Right ventricle myocardium superior (tissue), 1 donor: ENCODE measurements at places on chromosomes 2 and 18.

- no peak for DNase-seq
These were observed 802.0 kb downstream of the DCC start for GRCh38 chr18:53142005-53142404.

- no peak for DNase-seq
These were observed 23.7 kb downstream of the RNF125 start for GRCh38 chr18:32042337-32042736.

- no peak for DNase-seq
These were observed 156.9 kb downstream of the PRKCE start for GRCh38 chr2:45808294-45808800.

- DNase-seq: no peak
These were observed 19.3 kb downstream of the PTMA start for GRCh38 chr2:231727621-231728020.

GRCh38 chr2:105313877-105314276 is 15.7 kb downstream of the TGFBRAP1 start:
- no peak for DNase-seq

GRCh38 chr18:11826836-11827235 is 24.4 kb upstream of the CHMP1B start:
- no peak for DNase-seq

DNA sequence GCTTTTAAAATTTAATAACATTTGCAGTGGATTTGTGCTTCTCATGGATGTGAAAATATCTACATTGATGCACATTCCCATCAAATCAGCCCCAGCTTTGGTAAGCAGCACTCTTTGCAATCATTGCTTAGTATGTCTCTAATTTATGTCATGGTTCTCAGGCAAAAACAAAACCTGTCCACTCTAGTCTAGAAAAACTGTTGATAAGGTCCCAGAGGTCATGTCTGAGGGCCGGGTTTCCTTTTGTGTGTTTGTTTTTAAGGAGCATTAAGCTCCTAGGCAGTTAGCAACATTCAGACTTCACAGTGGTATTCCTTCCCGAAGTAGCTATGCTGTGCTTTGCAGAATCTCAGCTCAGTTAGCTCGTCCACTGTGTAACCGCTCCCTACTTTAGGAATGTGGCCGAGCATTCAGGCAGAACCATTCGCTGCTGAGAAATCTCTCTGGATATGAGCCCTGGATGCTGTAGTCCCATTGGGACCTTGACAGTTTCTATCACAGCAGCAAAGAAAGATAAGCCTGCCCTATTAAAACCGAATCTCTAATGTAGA is 4.0 kb downstream of the DIPK1C start:
- no peak for DNase-seq

- DNase-seq: peak; percentile 73
These were observed 11.4 kb downstream of the SNED1 start for GRCh38 chr2:241009601-241010530.

- no peak for DNase-seq
These were observed 319.0 kb upstream of the SOX11 start for GRCh38 chr2:5373200-5373599.
